ENCODE measurements at places on chromosomes 7 and 10. TPM values are rescaled to one million over a fixed set of nuclear protein-coding genes. Genes with fewer than 3 reads are reported as not detected.

Gene RNF32
- total RNA-seq = 45.7 TPM

Gene UCN3
- not detected for total RNA-seq

Gene SPDYE1
- 2.7 TPM for total RNA-seq

Gene KCNH2
- 230 TPM for total RNA-seq

Gene NXPH1
- 0.37 TPM for total RNA-seq

Gene OR13A1
- 0.79 TPM for total RNA-seq

Gene MEIG1
- 3.6 TPM for total RNA-seq

Gene CPVL
- 51.1 TPM for total RNA-seq

Gene C10orf62
- 108 TPM for total RNA-seq

Gene SPACDR
- 45.8 TPM for total RNA-seq

Gene SEC61A2
- total RNA-seq = 46.4 TPM

Gene SYCE1
- 43.4 TPM for total RNA-seq

Gene MTPN
- 144 TPM for total RNA-seq

Gene OR9A2
- total RNA-seq = 3.5 TPM

Gene GRM8
- 7.1 TPM for total RNA-seq

Gene FAM25C
- total RNA-seq = not detected

Measured in testis (tissue), 5 donors.